ENCODE measurements at places on chromosomes 2 and 18. TPM values are rescaled to one million over a fixed set of nuclear protein-coding genes. Genes with fewer than 3 reads are reported as not detected.

DNA sequence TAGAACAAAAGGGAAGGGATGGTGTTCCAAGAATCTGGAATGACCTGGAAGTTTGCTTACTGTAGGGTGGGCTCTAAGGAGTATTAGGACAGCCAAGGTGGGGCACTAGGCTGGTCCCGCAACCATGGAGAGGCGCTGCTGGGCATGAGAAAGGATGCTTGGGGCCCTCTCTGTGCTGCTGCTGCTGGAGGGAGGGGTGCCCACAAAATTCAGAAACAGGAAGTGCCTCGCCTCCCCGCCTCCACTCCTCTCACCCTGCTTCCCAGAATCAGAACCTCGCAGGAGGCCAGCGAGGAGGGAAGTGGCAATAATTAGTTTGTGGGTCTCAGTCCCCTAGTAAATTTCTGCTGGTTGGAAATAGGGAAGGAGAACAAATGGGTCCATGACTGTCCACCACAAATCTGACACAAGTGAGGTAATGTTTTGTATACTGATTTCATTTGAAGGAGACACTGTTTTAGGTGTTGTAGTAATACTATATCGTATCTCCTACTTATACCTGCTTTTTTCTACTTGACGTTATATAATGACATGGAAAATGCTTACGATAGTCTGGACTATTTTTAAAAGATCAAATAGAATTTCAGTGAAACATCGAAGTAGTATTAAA lies 7.9 kb upstream of the PDCL3 start:
- DNase-seq, result no peak

GRCh38 chr2:74845217-74845751 lies 11.4 kb downstream of the HK2 start:
- DNase-seq, result peak; percentile 82

DNA sequence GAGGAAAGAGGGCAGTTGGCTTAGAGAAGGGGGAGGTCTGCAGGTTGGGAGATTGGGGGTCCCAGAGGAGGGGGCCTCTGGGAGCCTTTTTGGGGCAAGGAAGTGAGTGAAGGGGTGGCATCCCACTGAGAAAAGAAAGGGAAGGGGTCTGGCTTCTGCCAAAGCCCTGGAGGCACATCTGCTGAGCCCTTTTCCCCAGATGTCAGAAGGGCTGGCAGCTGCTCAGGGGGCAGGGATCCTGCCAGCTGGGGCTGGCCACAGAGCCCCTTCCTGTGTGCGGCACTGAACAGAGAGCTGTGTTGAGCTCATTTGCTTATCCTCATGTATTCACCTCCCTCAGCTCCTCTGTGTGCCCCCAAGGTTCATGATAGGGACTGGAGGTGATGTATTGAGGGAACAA lies 54.5 kb downstream of the APOB start:
- no peak for DNase-seq

DNA sequence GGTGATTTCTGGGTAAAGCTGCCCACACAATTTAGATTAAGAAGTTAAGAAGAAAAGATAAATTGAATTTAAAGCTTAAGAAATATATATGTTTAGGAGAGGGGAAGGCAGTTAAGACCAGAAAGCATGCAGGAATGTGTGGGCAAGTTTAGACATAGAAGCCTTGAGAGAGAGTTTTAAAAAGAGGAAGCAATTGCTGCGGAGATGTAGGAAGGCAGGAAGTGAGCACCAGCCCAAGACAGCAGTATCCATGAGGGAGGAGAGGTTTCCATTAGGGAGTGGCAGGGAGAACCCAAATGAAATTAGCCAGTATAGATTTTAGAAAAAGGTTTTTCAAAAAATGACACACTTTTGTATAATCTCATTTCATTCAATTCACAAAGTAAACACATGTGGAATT lies 24.3 kb downstream of the DSC2 start:
- no peak for DNase-seq

DNA sequence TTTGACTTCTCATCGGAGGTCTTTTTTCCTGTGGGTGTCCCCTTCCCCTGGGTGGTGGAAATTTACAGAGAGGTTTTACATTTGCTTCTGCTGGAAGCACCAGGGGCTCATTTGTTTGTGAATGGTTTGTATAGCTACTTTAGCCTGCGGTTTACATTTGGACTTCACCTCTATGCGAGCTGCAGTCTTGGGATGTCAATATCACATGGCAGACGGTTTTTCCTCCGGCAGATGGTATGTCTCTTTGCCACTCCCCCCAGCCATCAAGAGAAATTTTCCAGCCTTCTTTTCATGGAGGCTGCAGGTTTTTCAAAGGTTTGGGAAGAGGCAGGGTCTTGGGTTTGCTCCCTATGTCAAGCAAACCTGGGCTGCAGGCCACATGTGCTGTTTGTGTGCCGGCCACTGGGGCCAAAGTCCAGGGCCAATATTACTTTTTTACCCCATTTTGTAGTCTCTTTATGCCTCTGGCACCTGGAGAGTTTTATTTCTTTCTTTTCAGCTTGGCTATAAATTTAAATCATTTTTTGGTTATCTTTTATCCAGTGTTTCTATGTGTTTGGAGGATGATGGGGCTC lies 23.9 kb upstream of the BOD1L2 start:
- no peak for DNase-seq

GRCh38 chr18:46424898-46425297 lies 232.1 kb downstream of the LOXHD1 start:
- DNase-seq, result no peak

DNA sequence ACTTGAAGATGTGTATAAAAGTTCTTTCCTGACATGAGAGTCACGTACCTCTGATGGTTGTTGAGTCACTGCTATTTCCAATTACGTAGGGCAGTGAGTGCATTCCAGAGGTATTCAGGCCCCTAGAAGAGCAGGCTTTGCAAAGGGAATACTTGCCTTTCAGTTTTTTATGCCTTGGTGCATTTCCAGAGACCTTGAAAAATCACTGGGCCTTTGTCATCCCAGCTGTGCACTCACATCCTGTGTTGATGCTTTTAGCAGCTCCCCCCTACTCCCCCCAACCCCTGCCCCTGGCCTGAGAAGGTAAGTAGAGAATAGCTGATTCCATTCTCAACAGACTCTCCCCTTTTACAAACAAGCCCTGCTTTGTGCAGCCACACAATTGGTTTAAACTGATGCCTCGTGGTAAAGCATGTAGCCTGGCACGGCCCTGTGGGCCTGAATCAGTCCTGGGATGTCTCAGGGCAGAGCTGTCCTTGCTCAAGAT lies 174.2 kb downstream of the PRPF40A start:
- DNase-seq, result no peak

DNA sequence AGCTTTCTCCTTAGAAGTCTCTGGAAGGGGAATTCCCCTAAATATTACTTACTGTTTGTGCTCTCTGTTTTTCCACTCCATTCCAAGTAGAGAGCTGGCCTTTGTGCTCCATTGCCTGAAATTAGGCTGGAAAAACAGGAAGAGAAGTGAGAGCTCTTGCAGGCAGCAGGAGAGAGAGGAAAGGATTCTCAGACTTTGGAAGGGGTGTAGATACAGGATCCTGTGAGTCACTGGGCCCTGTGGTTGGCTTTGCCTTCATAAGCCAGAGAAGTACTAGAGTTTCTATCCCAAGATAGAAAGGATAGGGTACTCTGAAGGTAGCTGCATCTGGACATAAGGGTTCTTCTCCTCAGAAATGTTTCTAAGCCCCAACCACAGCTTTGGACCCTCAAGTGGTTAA lies 188.9 kb downstream of the CMPK2 start:
- DNase-seq, result no peak

DNA sequence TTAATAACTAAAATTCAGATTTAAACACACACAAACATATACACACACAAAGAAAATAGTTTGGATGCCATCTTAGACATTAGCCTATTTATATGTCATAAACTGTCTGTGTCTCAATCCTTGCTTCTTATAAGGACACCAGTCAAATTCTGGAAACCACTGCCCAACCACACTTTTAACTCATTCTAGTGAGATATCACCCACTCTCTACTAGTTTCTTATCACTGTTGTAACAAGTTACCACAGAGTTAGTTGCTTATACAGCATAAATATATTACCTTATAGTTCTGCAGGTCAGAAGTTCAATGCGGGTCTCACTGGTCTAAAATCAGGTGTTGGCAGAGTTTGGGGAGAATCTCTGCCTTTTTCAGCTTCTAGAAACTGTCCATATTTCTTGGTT lies 239.1 kb downstream of the MTX2 start:
- DNase-seq, result no peak

DNA sequence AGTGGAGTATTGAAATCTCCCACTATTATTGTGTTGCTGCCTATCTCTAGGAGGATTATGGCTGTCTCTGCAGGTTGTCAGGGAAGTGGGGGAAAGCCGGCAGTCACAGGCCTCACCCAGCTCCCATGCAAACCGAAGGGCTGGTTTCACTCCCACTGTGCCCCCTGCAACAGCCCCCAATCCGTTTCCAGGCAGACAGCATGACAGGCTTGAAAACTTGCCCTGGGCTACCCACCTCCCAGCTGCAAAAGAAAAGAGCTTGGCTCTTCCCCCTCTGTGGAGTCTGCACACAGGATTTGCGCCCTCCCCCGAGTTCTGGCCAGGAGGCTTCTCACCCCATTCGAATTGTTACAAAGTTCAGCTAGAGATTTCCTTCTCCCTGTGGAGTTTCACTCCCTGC lies 87.4 kb upstream of the MSTN start:
- no peak for DNase-seq

GRCh38 chr18:48780913-48781162 lies 169.9 kb downstream of the SMAD7 start:
- DNase-seq, result no peak

DNA sequence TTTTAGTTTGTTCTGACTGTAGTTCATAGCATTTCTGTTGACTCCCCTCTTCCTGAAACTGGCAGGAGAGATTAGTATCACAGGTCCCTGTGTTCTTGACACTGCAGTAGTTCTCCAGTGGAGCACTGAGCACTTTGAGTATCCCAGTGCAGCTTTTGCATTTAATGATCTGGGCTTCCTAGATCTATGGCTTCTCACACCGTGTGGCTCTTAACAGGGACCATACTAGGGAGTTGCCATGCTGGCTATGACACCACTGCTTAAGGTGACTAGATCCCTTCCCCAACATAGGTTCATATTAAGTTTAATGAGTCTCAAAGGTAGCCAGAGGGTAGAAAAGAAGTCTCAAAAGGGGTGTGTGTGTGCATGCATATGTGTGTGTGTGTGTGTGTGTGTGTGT lies 6.2 kb upstream of the MSTN start:
- no peak for DNase-seq

DNA sequence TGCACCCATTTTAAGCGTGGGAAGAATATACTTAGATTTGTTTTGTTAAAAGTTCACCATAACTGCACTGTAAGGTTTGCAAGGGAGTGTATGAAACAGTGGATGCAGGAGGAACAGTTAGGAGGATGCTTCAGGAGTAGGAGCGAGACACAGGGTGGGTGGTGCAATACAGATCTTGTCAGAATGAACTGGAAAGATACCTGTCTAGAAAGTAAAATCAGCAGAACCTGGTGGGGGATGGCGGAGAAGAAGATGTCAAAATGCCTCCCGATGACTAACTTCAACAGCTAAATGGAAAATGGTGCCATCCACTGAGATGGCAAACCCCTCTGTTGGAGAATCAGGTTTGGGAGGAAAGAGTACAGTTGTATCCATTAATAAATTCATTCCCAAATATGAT lies 18.2 kb downstream of the LANCL1 start:
- no peak for DNase-seq

GRCh38 chr2:164495491-164496223 lies 125.6 kb downstream of the GRB14 start:
- DNase-seq, result no peak

DNA sequence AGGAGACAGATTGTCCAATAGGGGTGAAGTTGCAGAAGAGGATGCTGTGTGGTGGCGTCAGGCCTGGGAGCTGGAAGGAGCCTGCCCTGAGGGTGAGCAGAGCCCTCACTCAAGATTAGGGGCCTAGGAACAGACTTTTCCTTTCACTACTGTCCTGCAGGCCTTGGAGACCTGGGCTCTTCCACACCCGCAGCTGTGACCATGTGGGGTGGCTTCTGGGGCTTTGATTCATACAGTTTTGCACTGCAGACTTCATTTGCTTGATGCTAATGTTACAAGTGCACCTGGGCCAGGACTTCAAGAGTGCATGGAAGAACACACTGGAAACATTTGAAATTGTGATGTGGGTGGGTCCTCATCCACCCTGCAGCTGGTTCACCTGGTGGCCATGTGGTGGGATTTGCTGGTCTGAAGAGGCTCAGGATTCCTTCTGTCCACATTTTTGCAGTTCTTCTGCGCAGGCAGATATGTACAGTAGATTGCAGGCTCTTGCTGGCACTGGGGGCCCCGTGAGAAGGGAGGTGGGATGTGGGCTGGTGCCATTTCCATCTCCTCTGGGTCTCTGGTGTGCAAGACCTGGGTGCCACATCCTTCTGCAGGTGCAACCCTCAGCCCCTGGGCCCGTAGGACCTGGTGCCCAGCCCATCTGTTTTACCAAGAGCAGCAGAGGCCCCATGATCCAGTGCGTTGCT lies 9.9 kb downstream of the GLI2 start:
- no peak for DNase-seq

DNA sequence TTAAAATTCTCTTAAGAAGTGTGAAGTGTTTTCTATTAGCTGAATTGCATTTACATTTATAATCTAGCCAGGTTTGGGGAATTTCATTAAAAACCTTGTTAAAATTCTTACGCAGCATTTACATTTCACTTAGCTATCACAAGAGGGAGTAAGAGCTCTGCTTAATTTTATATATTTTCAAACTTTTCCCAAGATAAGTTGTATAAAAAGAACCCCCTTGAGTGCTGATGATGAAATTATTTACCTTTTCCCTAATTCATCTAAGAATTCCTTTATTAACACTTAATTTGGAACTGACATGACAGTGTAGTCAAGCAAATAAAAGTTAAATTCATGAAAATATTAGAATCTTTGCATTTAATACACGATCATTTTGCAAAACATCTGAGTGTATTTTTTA lies 54.2 kb upstream of the ZSWIM2 start:
- DNase-seq, result no peak

DNA sequence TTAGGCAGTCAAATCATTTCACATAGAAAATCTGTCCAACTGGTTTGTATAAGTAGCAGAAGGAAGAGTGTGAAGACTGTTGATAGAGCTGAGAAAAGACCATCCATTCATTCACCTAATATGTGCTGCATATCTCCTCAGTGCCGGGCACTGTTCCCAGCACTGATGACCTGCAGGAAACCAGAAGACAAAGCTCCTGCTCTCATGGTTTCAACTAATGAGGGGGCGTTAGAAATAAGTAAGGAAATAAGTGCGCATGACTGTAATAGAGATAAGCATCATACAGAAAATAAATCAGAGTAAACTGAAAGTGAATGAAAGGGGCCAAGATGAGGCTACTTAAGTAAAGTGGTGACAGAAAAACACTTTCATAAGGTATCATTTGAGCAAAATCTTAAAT lies 427.5 kb upstream of the CDH20 start:
- no peak for DNase-seq

The UCN gene
- not detected for polyA plus RNA-seq

The NFU1 gene
- polyA plus RNA-seq, result 56.4 TPM

The LCT gene
- polyA plus RNA-seq, result 0.23 TPM

The FHOD3 gene
- 1.2 TPM for polyA plus RNA-seq

The ASB18 gene
- polyA plus RNA-seq, result not detected

The DCDC2C gene
- polyA plus RNA-seq, result not detected

The CRYGD gene
- not detected for polyA plus RNA-seq

The CFAP221 gene
- polyA plus RNA-seq, result 0.07 TPM

All from sigmoid colon (tissue), 7 donors.